ENCODE measurements at places on chromosomes 6 and 20.

DNA sequence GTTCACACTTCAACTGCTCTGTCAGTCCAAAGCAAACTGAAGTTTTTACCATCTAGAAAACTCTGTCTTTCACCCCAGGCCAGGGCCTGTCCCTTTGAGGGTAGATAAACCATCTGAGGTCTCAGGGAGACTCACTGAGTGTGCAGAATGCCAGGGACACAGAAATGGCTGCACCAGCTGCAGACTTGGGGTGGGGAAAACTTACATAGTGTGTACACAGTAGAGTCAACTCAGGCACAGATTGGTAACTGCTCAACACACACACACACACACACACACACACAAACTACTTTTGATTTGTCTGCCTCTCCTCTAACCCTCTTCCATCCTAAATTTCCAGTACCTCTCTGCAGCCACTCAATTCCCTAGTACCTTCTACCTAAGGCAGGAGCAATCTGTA, 374.9 kb upstream of the JAG1 start:
- no peak for DNase-seq

DNA sequence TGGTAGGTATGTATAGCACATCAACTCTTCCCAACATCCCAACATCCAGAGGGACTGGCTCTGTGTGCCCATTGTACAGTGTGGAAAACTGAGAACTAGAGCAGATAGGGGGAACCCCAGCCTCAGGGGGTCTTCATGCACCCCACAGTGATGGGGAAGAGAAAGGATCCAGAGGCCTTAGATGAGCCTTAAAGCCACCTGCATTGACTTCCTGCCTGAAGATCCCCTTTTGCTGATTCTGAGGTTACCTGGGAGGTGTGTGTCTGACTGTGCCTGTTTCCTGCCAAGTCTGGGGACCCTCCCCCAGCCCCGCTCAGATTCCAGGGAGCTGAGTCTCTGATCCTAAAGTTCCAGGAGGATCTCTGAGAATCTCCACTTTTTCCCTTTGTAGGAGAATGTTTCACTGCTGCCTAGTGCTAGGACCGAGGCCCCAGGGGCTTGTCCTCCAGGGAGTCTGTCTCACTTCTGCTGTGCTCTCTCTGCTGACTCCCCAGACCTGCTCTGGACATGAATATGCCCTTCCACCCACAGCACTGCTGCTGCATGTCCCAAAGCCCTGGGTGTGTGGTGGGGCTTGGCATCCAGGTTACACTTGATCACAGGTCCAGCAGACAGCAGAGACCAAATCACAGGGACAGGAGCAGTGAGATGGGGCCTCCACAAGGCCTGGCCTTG, 12.8 kb upstream of the PGC start:
- DNase-seq: no peak

- DNase-seq: no peak
These were observed 108.1 kb downstream of the TMEM200A start for GRCh38 chr6:130473886-130474285.

DNA sequence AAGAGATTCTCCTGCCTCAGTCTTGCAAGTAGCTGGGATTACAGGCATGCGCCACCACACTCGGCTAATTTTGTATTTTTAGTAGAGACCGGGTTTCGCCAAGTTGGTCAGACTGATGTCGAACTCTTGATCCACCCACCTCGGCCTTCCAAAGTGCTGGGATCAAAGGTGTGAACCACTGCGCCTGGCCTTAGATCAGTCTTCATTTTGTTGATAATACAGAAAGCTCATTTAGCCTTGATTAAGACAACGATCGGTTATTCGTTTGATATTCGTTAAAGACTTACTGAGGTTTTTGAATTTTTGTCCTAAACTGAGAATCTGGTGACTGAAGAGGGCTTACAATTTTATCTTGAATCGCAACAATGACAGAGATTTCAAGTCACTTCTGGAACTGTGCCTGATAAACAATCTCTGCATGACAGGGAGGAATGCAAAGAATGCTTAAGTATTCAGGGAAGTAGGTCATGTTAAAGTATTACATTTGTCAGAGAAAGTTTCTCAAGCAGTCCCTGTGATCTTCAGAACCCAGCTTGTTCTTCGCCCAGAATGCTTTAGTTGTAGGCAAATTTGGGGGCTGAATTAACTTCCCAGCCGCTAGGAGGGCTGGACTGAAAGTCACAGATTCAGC, 14.8 kb downstream of the AKAP12 start:
- DNase-seq: peak; percentile 80

DNA sequence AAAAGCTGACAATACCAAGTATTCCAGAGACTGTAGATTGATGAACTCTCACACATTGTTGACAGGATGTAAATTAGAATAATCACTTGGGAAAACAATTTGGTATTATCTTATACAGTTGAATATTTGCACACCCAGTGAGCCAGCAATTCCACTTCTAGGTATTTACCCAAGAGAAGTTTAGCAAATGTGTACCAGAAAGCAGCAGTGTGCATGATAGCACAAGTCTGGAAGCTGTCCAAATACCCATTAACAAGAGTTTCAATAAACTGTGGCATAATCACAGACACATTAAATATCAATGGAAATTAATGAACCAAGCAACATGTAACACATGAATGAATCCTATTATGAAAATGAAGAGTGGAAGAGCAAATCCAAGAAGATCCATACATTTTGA, 233.6 kb downstream of the TPBG start:
- DNase-seq: no peak

- no peak for DNase-seq
These were observed 52.1 kb upstream of the CD93 start for GRCh38 chr20:23138226-23138625.

DNA sequence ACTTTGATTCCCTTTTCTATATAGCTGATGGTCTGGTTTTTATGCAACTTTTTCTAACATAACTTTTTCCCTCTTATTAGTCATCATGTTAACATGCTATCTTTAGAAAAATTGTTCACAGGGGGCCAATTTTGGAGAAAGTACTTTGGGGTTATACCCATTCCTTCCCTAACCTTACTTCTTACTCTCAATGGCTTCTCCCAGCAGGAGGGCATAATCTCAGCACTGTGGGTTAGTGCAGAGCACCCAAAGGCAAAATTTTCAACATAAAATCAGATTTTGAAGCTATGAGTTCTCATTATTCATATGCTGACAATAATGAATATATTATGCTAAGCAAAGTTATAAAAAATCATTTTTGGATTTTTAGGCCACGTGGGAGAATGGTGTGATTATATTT, 299.2 kb downstream of the SLC35F1 start:
- no peak for DNase-seq

DNA sequence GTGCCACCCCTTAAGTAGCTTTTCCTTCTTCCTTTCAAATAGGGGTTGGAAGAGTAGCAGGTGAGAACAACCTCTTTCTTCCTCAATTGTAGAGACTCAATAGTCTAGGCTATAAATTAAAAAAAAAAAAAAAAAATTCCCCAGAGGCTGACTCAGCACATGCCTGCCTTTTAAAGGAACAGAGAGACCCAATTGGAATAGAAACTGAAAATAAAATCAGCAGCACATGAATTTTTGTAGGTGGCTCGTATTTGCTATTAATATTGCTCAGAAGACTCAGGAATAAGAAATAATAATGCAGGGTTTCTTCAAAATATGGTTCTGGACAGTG, 19.3 kb downstream of the TOP1 start:
- no peak for DNase-seq

DNA sequence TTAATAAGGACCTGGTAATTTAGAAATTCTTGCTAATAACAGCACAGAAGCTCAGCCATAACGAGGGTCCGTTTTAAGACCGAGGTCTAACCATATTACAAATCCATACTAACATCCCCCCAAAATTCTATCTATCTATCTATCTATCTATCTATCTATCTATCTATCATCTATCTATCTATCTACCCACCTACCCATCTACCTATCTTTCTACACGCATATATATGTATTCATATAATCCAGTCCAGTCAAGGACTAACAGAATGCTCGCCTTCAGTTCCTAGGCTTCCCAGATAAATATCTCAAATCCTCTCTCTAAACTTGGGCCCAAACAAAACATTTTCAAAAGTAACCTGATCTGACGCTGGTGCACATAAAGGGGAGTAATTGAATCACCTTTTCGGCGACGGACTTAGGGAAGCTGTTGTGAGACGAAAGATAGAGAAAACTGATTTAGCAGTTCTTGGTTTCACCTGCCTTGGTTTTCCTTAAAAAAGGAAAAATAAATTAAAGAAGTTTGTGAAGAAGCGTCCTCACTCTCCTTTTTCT, 14.5 kb downstream of the HMGN4 start:
- peak; percentile 43 for DNase-seq

DNA sequence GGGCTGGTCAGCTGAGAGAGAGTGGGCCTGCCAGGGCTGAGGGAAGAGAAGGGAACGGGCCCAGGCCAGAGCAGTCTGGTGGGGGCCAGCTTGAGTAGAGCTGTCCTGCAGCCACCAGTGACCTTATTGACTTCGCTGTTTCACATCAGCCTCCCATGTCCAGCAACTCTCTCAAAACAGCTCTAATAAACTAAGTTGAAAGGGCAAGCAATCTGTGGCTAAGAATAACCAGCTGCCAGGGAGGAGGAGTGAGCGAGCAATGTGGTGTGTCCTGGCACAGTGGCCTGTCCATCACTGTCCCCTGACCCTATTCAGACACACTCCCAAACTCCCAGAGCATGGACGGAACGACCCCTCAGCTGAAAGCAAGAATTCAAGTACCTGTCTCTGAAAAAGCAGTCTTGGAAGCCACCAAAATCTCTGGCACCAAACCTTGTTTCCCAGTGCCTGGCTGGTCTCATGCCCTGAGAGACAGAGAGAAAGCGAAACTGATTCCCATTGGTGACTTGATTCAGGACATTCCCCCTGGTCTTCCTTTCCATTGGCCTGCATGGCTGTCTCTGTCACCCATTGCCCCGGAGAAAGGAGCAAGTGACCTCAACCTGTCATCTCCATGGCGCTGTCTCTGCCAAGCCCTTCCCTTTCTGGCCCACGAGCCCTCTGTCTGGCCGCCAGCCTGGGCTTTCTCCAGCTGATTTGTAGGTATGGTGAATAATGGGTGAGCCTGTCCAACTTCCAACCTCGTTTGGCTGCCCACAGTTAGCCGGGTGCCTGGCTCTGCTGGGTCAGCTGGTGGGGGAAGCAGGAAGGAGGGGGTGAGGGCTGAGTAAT, at the start of gene DDO:
Gene DDO, minus strand, starts transcription at position 490 of the 831 bp plus-strand sequence. CDS start 2,113 bp downstream, outside the sequence.
- peak; percentile 61 for DNase-seq

- no peak for DNase-seq
These were observed 69.4 kb downstream of the CDH4 start for GRCh38 chr20:61321481-61321880.

DNA sequence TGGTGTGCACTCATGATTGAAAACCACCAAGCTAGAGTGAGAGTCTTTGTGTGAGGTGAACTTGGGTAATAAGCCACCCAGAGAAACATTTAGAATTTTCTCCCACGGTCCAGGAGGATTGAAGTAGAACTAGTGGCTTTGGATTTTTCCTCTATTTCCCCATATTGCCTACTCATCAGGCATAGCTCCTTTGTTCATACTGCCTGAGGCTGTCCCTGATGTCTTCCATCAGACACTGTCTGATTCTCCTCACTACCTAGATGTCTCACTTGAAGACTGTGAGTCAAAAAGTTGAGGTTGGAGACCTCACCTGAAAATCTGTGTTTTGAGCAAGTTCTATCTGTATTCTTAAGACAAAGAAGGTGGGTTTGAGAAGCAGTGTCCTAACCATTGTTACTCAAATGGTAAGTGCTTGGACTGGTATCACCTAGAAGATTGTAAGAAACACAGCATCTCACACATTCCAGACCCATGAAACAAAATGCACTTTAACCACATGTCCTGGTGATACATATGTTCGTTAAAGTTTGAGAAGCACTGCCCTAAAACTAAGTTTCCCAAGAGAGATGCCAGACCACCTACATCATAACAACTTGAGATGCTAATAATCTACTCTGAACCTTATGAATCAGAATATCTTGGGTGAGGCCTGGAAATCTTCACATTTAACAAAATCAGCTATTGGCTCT, 523.4 kb upstream of the BTBD3 start:
- DNase-seq: no peak

- DNase-seq: no peak
These were observed 9.4 kb upstream of the ACSS1 start for GRCh38 chr20:25067102-25067987.

- DNase-seq: no peak
These were observed 6.4 kb upstream of the SDC4 start for GRCh38 chr20:45354423-45355208.

DNA sequence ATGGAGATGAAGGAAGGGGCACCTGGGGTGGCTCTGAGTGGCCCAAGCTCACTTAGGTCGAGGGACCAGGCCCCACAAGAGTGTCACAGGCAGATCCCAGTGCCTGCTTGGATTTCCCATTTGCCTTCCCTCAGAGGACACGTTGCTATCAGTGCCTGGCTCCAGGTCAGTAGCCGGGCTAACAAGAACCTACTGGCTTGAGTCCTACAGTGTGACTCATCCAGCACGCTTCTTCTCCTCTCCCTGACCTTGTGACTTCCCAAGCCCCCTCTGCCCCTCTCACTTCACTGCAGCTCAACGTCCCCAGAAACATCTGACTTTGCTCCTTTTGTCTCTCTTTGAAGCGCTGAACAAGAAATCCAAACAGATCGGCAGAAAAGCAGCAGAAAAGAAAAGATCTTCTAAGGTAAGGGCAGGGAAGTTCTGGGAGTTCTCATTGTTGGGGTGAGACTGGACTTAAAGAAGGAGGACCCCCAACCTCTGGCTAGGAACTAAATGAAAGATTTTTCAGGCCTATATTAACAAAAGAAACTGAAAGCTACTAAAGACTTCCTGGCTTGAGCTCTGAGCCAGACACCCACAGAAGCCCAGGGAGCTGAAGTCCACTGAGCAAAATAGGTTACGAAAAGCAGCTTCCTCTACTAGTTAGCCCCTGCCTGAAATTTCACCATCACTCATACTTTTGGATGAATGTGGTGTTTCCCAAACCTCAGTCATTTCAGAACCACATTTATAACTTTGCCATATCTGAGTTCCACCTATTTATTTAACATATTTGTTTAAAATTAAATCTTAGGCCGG, 21.5 kb downstream of the ASIP start:
- no peak for DNase-seq

GRCh38 chr20:46308258-46309157, at the start of gene CDH22:
Gene CDH22 (minus strand): TSS chr20:46308498. CDS start chr20:46251294, 57,204 bp downstream.
- DNase-seq: no peak

DNA sequence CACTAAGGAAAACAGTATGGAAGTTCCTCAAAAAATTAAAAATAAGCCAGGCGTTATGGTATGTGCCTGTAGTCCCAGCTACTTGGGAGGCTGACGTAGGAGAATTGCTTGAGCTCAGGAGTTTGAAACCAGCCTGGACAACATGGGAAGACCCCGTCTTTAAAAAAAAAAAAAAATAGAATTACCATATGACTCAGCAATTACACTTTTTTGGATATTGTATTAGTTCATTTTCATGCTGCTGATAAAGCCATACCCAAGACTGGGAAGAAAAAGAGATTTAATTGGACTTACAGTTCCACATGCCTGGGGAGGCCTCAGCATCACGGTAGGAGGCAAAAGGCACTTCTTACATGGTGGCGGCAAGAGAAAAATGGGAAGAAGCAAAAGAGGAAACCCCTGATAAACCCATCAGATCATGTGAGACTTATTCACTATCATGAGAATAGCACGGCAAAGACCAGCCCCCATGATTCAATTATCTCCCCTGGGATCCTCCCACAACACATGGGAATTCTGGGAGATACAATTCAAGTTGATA, 10.8 kb upstream of the SMIM29 start:
- no peak for DNase-seq
